ENCODE measurements at places on chromosomes 16 and 17.

DNA sequence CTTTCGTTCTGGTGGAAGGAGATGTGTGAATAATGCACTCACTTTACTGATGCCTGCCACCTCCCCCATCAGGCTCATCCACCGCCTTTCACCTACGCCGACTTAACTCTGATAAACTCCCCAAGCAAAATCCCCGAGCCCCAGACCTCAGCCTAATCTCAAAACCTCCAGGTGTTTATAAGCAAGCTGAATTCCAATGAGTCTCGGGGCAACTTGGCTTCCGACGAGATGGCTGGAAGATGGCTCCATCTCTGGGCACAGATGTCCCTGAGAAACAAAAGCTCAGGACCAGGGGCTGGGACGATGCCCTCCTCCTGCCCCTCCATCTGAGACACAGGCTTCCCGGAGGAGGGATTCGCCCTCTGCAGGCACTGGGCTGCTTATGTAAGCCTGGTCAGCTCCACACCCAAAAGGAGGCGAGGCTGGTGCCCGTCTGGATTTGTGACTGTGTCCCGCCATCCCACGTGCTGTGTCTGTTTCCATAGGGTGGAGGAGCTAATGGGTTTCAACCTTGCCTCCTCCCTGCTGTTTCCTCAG lies 386.4 kb upstream of the TNRC6C start:
- peak overlapping the region; percentile 42 for H3K4me3 ChIP-seq
- no peak overlapping the region for H3K27ac ChIP-seq
- H3K4me1 ChIP-seq: peaks cover 11% of the 10 kb centered on the region
- no peak for DNase-seq
- H3K36me3 ChIP-seq: no peaks in the 10 kb centered on the region
- no peaks in the 10 kb centered on the region for H3K27me3 ChIP-seq

- no peak overlapping the region for H3K27ac ChIP-seq
- no peak overlapping the region for H3K4me3 ChIP-seq
- DNase-seq: no peak
- H3K27me3 ChIP-seq: no peaks in the 10 kb centered on the region
Measured at GRCh38 chr16:1757714-1758461, 13.5 kb downstream of the NME3 start.

GRCh38 chr16:50500171-50500874 lies 47.9 kb upstream of the NKD1 start:
- peaks cover 8% of the 10 kb centered on the region for H3K4me1 ChIP-seq
- DNase-seq: no peak
- no peak overlapping the region for H3K27ac ChIP-seq
- H3K27me3 ChIP-seq: no peaks in the 10 kb centered on the region

GRCh38 chr17:50848711-50849110 lies 13.3 kb downstream of the WFIKKN2 start:
- no peaks in the 10 kb centered on the region for H3K36me3 ChIP-seq
- H3K27me3 ChIP-seq: no peaks in the 10 kb centered on the region
- no peaks in the 10 kb centered on the region for H3K4me1 ChIP-seq
- no peak overlapping the region for H3K4me3 ChIP-seq

DNA sequence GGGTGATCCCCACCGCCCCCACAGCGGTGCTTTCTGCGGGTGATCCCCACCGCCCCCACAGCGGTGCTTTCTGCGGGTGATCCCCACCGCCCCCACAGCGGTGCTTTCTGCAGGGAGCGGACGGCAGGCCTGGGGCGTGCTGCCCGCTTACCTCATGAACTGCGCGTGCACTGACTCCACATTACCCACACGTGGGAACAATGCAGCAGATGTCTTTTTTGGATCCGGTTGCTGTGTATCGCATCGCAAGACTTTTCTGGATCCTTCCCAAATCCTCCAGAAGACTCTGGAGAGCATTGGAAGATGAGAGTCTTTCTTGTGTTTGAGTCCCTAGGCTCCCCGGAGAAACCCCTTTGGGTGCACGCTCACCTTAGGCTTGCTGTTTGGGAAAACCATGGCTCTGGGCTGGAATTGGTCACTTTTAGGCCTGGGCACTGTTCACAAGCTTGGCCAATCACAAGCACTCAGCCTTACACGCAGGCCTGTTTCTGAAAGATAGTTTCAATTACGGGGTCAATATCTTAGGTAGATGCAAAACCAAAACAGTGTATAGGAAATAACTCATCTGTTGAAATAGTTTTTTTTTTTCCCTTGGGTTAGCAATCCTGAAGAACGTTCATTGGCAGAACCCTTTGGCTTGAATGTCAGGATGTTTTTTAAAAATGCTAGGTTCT lies 201.8 kb downstream of the RPTOR start:
- DNase-seq: no peak
- H3K27me3 ChIP-seq: no peaks in the 10 kb centered on the region
- no peak overlapping the region for H3K27ac ChIP-seq
- H3K4me1 ChIP-seq: peaks cover 8% of the 10 kb centered on the region
- H3K36me3 ChIP-seq: no peaks in the 10 kb centered on the region

GRCh38 chr16:2091547-2092255 lies 43.9 kb downstream of the TSC2 start:
- DNase-seq: no peak
- peaks cover 17% of the 10 kb centered on the region for H3K4me1 ChIP-seq
- H3K36me3 ChIP-seq: peaks cover 73% of the 10 kb centered on the region
- no peak overlapping the region for H3K4me3 ChIP-seq

DNA sequence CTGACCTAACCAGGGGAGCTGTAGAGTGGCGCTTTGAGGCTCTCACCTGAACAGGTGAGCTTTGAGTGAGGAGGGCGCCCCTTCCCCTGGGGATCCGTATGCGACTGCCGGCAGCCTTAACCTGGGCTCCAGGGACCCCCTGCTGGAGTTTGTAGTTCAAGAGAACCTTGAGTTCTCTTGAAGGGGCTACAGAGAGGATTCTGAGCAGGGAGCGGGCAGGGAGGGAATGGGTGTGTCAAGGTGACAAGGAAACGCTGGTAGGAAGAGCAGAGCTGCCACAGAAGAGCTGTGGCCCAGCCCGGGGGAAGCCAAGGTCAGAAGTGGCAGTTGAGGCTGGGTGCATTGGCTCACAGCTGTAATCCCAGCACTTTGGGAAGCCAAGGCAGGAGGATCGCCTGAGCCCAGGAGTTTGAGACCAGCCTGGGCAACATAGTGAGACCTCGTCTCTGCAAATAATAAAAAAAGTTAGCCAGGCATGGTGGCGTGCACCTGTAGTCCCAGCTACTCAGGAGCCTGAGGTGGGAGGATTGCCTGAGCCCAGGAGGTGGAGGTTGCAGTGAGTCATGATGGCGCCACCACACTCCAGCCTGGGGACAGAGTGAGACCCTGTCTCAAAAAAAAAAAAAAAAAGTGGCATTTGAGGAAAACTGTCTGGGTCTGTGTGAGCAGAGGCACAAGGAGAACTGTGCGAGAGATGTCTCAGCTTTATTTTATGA lies 1.2 kb downstream of the LLGL2 start:
- H3K4me3 ChIP-seq: peak overlapping the region; percentile 88
- peaks cover 28% of the 10 kb centered on the region for H3K4me1 ChIP-seq
- H3K36me3 ChIP-seq: no peaks in the 10 kb centered on the region
- H3K27me3 ChIP-seq: no peaks in the 10 kb centered on the region

DNA sequence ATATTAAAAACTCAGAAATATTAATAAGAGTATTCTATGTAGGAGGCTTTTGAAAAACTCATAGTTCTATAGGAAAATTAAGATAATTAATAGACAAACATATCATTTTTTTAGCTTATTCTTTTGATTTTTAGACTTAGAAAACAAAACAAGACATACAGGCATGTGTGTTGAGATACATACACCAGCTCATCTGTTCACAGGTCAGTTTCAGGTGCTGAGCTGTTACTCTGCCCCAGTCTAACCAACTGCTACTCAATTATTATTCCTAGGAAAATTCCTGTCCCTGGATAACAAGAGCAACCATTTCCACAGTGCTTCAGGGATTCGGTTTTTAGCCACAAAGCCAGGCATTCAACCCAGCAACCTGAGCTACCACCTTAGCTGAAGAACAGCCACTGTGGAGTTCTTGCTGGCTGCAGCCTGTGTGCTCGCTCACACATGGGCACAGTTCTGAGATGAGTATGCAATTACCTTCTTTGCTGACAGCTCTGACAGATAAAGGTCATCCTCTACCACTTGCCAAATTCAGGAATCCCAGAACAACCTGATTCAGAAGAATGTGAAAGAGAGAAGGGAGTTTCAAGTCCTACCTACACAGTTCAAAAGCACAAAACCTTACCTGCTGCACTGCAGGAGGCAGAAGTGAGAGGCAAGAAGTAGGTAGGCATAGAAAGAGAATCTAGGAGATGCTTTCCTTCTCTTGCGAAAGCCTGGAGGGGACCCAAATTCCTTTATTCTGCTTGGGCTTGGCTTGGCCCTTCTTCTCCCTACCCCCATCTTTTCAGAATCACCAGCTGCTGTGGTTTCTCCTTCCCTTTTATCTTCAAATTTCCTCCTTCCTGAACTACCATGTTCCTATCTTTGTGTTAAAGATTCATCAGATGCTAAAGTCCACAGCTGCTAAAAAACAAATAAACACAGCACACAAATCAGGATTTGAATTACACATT lies 62.7 kb downstream of the TEX2 start:
- no peaks in the 10 kb centered on the region for H3K27me3 ChIP-seq
- H3K4me3 ChIP-seq: no peak overlapping the region
- DNase-seq: peak; percentile 52
- H3K4me1 ChIP-seq: peaks cover 11% of the 10 kb centered on the region
- H3K36me3 ChIP-seq: no peaks in the 10 kb centered on the region
- H3K27ac ChIP-seq: no peak overlapping the region

- DNase-seq: no peak
- H3K27ac ChIP-seq: no peak overlapping the region
- H3K4me1 ChIP-seq: no peaks in the 10 kb centered on the region
- no peak overlapping the region for H3K4me3 ChIP-seq
- H3K36me3 ChIP-seq: no peaks in the 10 kb centered on the region
- H3K27me3 ChIP-seq: no peaks in the 10 kb centered on the region
Measured at GRCh38 chr16:86018487-86018886, 119.5 kb downstream of the IRF8 start.

GRCh38 chr17:35892091-35893035 lies 12.2 kb upstream of the CCL5 start:
- DNase-seq: no peak
- no peak overlapping the region for H3K4me3 ChIP-seq
- no peaks in the 10 kb centered on the region for H3K27me3 ChIP-seq
- no peaks in the 10 kb centered on the region for H3K36me3 ChIP-seq

DNA sequence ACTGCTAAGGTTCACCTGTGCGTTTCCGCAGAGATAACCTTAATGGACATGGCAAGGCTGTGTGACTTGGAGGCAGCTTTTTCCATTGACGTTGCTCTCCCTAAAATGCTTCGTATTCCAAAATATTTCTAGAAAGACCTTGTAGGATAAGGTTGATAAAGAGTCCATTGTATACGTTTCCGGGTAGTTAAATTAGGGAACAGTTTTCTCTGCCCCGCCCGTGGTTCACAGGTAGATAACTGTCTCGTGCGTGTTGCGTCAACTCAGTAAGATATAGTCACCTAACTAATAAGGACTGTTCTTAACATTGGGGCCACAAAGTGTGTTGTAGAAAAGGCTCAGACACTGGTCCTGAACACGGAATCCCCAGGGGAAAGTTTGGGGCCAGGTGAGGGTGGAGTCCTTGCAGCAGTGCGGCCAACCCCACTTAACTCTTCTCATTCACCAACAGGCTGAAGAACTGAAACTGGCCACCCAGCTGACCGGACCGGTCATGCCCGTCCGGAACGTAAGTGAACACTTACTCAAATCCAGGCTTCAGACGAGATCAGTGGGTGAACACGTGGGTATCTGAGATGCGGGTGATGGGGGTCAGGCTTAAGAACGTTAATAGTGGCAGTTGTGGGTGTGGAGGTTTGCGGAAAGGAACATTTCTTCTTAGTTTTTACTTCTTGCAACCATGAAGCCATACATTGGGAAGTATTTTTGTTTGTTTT lies 1.6 kb downstream of the RPL13 start:
- H3K36me3 ChIP-seq: no peaks in the 10 kb centered on the region
- peak overlapping the region; percentile 84 for H3K27ac ChIP-seq
- peak overlapping the region; percentile 88 for H3K4me3 ChIP-seq
- no peak for DNase-seq

GRCh38 chr17:2724784-2725164 lies 13.2 kb upstream of the CLUH start:
- no peak for DNase-seq
- H3K36me3 ChIP-seq: no peaks in the 10 kb centered on the region
- H3K4me1 ChIP-seq: peaks cover 6% of the 10 kb centered on the region
- H3K4me3 ChIP-seq: peak overlapping the region; percentile 55

DNA sequence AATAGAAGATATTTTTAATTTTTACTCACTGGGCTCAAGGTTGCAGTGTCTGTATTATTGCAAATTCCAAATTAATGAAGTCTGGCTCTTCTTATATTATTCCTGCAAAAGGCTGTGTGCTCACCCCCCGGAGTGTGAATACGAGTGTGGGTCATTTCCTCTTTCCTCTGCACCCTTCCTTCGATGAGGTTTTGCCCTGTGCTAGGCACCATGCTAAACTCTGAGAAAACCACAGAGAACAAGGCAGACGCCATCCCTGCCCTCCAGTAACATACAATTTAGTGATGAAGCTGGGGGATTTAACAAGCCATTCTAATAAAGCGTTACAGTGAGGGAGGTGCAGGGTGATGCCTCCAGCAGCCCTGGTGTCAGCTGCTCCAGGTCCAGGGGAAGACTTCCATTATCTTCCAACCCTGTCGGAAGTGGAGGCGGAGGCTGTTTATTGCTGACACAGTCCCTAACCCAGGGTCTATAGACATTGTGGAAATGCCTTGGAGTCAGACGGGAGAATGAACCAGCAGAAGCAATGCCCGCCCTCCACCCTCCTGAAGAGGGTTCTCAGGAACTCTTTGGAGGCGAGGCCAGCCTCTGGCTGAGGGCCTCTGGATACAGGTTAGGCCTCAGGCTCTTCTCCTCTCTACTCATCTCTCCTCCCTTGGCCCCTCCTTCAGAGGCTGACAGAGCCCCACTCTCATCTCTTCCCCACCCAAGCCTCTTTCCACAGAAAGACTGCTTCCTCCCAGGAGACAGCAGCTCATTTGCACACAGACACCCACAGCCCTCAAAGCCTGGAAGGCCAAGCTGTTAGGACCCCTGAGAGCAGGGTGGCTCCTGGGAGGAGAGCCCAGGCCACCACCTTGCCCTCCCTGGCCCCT lies 2.0 kb upstream of the ACE start:
- no peak overlapping the region for H3K4me3 ChIP-seq
- DNase-seq: no peak

- no peak for DNase-seq
- no peaks in the 10 kb centered on the region for H3K27me3 ChIP-seq
- H3K36me3 ChIP-seq: no peaks in the 10 kb centered on the region
- peak overlapping the region; percentile 95 for H3K27ac ChIP-seq
Measured at GRCh38 chr16:30527635-30528178, 1.3 kb upstream of the ZNF768 start.

Measured in vagina (tissue), 2 donors.